Upper lobe of left lung (tissue), 6 donors: ENCODE measurements at places on chromosomes 4 and X. TPM values are rescaled to one million over a fixed set of nuclear protein-coding genes. Genes with fewer than 3 reads are reported as not detected.

DNA sequence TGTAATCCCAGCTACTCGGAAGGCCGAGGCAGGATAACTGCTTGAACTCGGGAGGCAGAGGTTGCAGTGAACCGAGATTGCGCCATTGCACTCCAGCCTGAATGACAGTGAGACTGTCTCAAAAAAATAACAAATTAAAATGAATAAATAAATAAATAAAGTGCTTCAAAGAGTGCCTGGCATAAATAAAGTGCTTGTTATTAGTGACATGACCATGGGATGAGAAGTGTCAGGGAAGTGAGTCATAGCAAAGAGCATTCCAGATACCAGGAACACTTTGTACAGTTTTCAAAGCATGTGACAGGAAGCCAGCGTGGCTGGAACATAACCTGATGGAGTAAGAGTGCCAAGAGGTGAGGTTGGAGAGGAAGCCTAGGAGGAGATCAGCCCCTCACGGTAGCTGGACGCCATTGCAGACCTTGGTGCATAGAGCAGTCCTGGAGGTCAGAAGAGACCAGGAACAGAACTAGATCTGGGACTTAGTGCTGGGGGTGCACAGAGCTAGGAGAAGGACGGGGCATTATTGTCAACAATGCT is 6.0 kb upstream of the WDR13 start:
- DNase-seq = no peak
- no peaks in the 10 kb centered on the region for H3K27me3 ChIP-seq
- no peak overlapping the region for H3K4me3 ChIP-seq
- H3K36me3 ChIP-seq = no peaks in the 10 kb centered on the region
- H3K27ac ChIP-seq = peak overlapping the region; percentile 71
- H3K4me1 ChIP-seq = peaks cover 3% of the 10 kb centered on the region

DNA sequence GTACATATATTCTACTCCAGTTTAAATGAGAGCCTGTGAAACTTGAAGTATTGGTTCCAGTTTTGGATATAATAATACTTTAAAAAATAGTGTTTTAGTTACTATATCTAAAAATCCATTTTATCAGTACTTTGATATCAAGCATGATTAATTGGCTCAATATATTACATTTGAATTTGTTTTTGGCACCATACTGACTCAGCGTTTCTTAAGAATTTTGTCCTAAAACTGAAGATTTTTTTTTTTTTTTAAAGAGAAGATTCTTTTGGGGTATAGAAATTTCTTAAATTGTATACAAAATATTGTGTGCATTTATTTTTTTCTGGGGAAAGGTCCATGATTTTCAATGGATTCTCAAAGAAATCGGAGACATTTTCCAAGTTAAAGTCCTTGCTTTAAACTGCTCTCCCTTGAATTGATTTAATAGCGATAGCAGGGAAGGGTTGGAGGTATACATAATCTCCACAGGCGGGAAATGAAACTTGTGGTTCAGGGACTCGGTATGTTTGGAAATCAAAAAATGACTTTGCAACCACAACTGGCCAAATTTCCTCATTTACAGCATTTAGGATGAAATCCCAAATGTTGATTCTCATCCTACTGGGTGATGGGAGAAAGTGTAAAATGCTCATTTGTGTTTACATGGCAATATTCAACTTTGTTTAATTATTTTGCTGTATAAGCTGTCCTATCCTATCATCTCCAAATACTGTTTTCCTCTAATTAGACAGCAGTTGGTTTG is 62.3 kb downstream of the TMA16 start:
- no peaks in the 10 kb centered on the region for H3K36me3 ChIP-seq
- no peak overlapping the region for H3K4me3 ChIP-seq
- H3K27me3 ChIP-seq = no peaks in the 10 kb centered on the region
- peaks cover 29% of the 10 kb centered on the region for H3K4me1 ChIP-seq

DNA sequence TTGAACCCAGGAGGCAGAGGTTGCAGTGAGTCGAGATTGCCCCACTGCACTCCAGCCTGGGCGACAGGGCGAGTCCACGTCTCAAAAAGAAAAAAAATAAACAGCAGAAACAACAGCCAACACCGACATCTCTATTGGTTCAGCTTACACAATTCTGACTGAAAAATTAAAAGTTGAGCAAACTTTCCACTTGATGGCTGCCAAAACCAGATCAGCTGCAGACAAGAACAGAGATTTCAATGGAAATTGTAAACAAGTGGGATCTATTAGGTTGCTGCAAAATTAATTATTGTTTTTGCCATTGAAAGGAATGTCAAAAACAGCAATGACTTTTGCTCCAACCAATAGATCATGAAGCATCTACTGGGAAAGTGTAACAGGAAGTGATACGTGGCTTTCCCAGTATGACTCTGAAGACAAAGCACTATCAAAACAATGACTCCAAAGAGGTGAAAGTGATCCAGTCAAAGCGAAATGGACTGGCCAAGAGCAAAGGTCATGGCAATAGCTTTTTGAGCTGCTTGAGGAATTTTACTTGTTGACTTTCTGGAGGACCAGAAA is 26.3 kb downstream of the UPF3B start:
- no peaks in the 10 kb centered on the region for H3K27me3 ChIP-seq
- no peaks in the 10 kb centered on the region for H3K4me1 ChIP-seq

DNA sequence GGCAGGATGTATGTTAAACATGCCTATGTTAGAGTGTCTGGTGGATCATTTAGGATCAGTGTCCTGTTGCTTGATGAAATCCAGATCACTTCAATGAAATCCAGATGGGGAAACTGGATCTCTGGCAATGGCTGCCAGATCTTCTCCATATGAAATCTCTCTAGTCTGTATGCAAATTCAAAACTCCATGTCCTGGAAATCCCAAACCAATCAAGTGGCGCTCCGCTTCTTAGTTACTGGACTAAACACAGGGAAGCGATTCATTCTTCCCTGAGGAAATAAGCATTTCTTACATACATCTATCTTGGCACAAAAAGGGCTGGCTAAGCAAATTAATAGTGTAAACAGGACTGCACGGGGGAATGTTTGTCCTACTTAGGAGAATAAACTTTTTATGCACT is 94.9 kb downstream of the HDAC8 start:
- DNase-seq = no peak
- H3K36me3 ChIP-seq = no peaks in the 10 kb centered on the region
- no peak overlapping the region for H3K27ac ChIP-seq
- no peak overlapping the region for H3K4me3 ChIP-seq

DNA sequence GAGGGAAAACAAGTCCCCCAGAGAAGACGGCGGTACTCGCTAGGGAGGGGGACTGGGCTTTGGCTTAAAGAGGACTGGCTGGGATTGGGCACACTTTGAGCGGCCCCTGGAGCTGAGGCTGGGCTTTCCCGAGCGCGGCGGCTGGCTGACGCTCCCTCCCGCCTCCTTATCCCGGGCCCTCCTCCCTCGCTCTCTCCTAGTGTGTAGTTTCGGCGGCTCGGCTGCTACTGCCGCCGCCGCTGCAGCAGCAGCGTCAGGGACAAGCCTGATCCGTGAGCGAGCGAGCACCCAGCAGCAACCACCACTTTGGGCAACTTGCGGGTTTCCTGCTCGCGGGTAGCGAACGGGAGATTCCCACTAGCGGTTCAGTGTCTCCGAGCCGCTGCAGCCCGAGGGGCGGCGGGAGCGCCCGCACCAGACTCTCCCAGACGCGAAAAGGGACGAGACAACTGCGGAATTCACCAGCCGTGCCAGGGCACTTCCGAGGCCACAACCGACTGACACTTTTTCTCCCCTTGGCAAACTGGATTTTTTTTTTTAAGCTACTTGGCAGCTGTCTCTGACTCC is 632 bp upstream of the PCDH7 start:
- peaks cover 63% of the 10 kb centered on the region for H3K4me1 ChIP-seq
- H3K27ac ChIP-seq = peak overlapping the region; percentile 54
- peaks cover 57% of the 10 kb centered on the region for H3K27me3 ChIP-seq
- peak overlapping the region; percentile 56 for H3K4me3 ChIP-seq
- no peaks in the 10 kb centered on the region for H3K36me3 ChIP-seq

DNA sequence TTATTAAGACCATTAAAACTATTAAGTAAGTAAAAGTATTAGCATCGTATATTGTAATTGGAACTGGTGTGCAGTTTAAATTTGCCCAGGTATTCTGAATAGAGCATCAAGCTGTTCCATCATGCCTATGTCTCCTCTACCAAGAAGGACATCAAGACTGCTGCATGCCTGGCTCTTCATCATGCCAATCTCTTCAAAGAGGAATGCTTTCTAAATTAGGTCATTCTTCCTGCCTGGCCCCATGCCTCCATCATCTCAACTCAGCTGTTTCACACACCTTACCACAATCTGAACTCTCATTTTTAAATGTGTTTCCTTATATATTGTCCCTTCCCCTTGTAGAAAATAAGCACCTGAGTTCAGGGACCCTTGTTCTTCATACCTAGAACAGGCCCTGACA is 270.5 kb upstream of the PPARGC1A start:
- no peaks in the 10 kb centered on the region for H3K4me1 ChIP-seq
- DNase-seq = no peak
- H3K4me3 ChIP-seq = no peak overlapping the region
- H3K27ac ChIP-seq = no peak overlapping the region
- H3K36me3 ChIP-seq = no peaks in the 10 kb centered on the region

DNA sequence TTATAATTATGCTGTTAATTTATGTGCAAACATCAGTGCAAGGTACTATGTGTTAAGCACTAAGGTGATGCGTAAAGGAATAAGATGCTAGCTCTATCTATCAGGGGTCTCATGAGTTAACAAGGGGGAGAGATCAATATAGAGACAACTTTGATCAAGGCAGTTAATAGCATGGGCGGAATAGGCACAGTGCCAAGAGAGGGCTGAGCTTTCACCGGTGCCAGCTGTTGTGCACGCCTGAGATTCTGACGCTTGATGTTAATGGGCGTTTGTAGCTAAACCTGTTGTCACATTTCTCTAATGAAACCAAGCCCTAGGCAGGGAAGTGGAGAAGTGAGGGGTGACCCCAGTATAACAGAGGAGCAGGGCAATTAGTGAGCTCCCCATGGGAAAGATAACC is 86.0 kb upstream of the NMU start:
- no peaks in the 10 kb centered on the region for H3K27me3 ChIP-seq
- no peak overlapping the region for H3K27ac ChIP-seq
- no peak overlapping the region for H3K4me3 ChIP-seq
- no peaks in the 10 kb centered on the region for H3K36me3 ChIP-seq
- no peak for DNase-seq
- no peaks in the 10 kb centered on the region for H3K4me1 ChIP-seq

- H3K27me3 ChIP-seq = no peaks in the 10 kb centered on the region
- H3K4me1 ChIP-seq = peaks cover 5% of the 10 kb centered on the region
- H3K27ac ChIP-seq = peak overlapping the region; percentile 90
- no peaks in the 10 kb centered on the region for H3K36me3 ChIP-seq
- H3K4me3 ChIP-seq = no peak overlapping the region
Measured at GRCh38 chrX:136768469-136769084, 12.2 kb downstream of the ARHGEF6 start.

POLN gene
- total RNA-seq = 3.1 TPM

SHISA3 gene
- total RNA-seq = 0.76 TPM

KDM6A gene
- 22.0 TPM for total RNA-seq

C4orf50 gene
- total RNA-seq = 1.0 TPM

ADGRG2 gene
- total RNA-seq = 0.69 TPM

NPY2R gene
- total RNA-seq = not detected
